Foreskin fibroblast (primary cell): ENCODE measurements at places on chromosomes 16 and 17.

GRCh38 chr17:69044371-69044770 lies 16.4 kb downstream of the ABCA9 start:
- DNase-seq: no peak

GRCh38 chr17:73211745-73212144 lies 18.9 kb downstream of the COG1 start:
- DNase-seq: no peak

- DNase-seq: no peak
Measured at GRCh38 chr16:10988164-10988803, 43.9 kb downstream of the CLEC16A start.

DNA sequence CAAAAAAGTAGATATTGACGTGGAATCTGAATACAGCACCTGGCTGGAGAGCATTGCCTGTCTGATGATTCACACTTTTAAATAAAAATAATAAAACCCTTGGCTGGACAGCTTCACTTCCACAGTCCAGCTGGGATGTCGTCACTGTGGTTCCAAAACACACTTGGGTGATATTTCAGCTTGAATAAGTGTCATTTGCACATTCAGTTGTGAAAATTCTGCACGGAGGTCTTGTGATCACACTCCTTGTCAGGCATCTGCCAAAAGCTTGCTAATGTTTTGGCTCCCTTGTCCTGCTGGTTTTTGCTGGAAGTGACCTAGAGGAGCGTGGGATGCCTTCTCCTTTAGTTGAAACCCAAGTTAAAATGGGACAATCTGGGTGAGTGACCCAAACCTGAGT lies 60.7 kb downstream of the PCTP start:
- no peak for DNase-seq

- peak; percentile 80 for DNase-seq
Measured at GRCh38 chr16:86882586-86883280, 304.4 kb downstream of the FOXL1 start.

GRCh38 chr17:78134899-78135385 lies 4.4 kb downstream of the TMC8 start:
- DNase-seq: no peak

DNA sequence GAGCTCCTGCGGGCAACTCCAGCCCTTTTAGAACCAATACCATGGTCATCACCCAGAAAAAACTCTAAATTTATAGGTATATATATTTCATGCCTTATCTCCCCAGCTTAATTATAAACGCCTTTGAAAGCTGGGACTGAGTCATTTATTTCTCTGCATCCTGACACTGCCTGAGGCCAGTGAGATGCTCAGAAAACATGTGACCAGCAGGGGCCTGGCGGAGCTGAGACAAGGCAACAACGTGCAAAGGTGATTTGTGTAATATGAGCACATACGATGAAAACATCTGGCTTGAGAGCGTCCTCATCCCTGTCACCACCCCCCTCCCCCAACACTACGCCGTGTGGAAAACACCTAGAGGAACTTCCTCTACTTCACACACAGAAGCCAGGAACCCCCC lies 22.7 kb downstream of the NXN start:
- DNase-seq: no peak

DNA sequence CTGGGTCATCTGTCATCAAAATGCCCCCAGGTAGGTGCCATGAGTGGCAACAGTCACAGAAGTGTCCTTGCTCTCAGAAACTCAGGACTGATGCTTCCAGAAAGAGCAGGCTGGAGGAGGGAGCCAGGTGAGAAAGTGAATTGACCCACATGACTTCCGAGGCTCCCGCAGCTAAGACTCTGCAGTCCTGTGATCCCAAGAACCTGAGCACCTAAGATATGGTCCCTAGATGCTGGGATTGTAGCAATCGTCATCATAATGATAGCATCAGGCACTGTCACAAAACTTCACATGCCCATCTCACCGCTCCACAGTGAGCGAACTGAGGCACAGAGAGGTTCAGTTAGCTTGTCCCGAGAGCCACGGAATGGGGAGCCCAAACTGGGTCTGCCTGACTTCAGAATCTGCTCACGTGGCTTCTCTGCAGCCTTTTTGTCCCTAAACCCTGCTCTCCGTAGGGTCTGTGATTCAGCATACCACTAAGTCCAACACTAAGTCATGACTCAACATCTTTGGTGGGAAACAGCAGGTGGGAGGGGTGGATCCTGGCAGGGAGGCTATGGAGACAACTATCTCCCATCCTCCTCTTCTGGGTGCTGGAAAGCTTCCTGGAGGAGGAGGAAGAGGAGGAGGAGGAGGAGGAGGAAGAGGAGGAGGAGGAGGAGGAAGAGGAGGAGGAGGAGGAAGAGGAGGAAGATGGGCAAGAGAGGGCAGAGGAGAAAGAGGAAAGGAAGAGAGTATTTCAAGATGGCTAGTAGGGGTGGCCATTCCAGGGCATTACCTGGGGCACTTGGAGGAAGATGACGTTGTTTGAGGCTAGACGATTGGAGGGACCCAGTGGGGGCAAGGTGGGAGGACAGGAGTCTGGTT lies 55.5 kb upstream of the DLX4 start:
- DNase-seq: no peak

GRCh38 chr16:68328151-68328859 lies 17.5 kb downstream of the PRMT7 start:
- peak; percentile 91 for DNase-seq

GRCh38 chr17:57404073-57404472 lies 147.8 kb downstream of the MSI2 start:
- no peak for DNase-seq

DNA sequence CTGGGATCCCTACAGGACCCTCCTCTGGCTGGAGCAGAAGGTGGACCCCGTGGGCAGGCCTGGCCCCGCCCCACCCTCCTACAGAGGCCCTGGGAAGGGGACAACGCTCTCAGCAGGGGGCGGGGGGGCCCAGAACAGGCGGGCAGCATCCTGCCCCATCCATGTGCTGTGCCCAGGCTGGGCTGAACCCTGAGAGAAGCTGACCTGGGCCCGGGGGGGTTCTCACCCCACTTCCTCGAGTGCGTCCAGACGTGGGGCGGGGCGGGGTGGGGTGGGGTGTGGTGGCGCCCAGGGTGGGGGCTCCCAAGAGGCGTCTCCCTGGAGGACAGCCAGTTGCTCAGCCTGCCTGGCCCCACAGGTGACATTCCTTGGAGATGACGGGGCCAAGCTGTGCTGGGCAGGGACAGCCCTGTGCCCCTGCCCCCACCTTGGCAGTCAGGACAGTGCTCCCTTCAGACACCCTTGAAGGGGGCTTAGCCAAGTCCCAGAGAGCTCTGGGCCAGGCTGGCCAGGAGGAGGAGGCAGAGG lies 390 bp upstream of the UNC13D start:
- DNase-seq: no peak

DNA sequence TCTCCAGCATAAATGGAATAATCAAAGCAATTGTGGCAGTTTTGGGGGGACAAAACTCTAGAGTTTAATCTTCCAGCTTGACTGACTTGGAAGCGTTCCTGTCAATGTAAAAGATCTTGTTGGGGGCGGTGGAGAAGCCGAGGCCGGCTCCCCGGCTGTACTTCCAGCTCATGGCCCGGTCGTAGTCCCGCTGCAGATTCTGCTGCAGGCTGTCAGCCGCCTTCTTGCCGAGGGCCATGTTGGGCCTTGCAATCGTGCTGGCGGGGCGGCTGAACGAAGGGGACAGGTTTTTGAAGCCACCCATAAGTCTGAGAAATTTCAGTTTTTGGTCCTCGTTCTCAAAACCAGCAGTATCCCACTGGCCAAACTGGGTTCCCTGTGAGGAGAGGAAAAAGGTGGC lies 11.2 kb downstream of the KNOP1 start:
- DNase-seq: no peak

GRCh38 chr17:38320482-38320881 lies 23.3 kb downstream of the GPR179 start:
- no peak for DNase-seq

DNA sequence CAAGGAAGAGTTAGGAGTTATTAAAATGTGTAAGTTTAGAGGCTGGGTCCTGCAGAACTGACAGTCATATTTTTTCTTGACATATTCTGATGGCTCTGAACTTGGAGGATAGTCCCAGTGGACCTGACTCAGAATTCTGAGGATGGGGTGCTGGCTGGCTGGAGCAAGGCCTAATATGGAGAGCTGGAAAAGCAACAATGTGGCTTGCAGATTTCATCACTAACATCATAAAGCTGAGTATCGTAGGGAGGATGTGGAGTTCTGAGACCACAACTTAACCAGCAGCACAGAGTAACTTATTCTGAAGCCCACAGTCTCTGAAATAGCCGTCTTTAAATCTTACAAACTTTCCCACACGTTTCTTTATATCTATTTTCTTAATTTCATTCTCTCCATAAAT lies 2.3 kb downstream of the KRTAP1-5 start:
- no peak for DNase-seq
